ENCODE measurements at places on chromosomes 12 and 14. TPM values are rescaled to one million over a fixed set of nuclear protein-coding genes. Genes with fewer than 3 reads are reported as not detected.

RGS6 gene
- total RNA-seq: 1.8 TPM

CLEC2B gene
- 23.3 TPM for total RNA-seq

SYNE3 gene
- 39.1 TPM for total RNA-seq

DICER1 gene
- 60.9 TPM for total RNA-seq

SPIC gene
- 0.33 TPM for total RNA-seq

MOAP1 gene
- total RNA-seq: 22.0 TPM

DHRS2 gene
- not detected for total RNA-seq

GRIN2B gene
- 0.03 TPM for total RNA-seq

E2F7 gene
- total RNA-seq: 0.36 TPM

EML5 gene
- total RNA-seq: 0.39 TPM

KRT83 gene
- total RNA-seq: not detected

FAM186B gene
- 0.23 TPM for total RNA-seq
